ENCODE measurements at places on chromosomes 7 and 10.

GRCh38 chr7:23261843-23262452, 15.4 kb downstream of the GPNMB start:
- peak; percentile 5 for DNase-seq

- peak; percentile 61 for DNase-seq
Measured at GRCh38 chr10:14608381-14609001, 166.2 kb downstream of the FAM107B start.

GRCh38 chr10:78556705-78557432, 511.9 kb upstream of the ZMIZ1 start:
- no peak for DNase-seq

DNA sequence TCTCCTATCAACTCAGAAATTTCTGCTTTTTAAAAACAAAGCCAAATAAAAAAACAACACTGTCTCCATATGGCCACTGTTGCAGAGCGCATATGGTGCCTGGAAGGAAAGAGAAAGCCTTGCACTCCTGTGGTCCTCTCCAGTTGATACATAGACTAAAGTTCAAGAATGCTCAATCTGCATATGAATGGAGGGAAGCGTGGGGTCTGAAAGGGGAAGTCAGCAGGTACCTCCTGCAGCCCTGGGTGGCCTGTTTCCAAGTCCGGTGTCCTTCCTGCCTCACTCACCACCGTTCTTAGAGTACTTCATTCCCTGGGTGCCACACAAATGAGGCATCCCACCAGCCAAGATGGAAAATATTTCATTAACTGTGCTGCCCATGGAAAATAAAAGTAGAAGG, 138.3 kb upstream of the PALS2 start:
- DNase-seq, result no peak

DNA sequence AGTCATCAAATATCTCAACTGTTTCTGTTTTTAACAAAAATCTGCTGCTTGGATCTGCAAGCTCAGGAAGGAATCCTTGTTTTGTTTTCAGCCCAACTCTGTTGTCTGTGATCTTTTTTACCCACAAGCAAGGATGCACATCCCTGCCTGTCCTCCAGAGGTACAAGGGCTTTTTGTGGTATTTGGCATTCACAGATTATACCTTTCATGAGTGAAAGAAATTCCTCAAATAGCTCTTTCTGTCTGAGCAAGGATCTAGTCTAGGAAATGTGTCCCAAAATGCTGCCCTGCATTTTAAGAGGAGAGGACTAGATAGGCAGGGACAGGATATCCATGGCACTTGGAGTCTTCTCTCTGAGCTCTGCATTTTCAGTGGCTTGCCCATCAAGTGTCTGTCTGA, 151.8 kb downstream of the BMPER start:
- no peak for DNase-seq

DNA sequence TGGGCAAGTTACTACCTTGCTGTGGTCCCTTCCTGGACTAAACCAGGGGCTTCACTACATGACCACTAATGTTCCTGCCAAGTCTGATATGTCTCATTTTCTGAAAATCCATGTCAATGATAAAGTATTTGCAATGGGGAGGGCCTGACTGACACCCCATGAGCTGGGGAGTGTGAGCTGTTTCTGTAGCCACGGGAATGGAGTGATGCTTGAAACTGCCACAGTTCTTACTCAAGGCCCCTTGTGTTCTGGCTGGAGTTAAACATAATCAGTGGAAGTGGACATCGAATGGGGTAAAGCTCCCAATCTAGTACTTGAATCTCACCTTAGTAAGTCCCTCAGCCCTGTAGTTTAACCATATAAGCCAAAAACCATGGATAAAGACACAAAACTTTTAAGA, 61.9 kb upstream of the PDLIM1 start:
- DNase-seq, result no peak

- DNase-seq, result no peak
Measured at GRCh38 chr7:96023387-96023786, 251.0 kb downstream of the DYNC1I1 start.

- DNase-seq, result no peak
Measured at GRCh38 chr7:128054511-128054910, 23.3 kb upstream of the LRRC4 start.

DNA sequence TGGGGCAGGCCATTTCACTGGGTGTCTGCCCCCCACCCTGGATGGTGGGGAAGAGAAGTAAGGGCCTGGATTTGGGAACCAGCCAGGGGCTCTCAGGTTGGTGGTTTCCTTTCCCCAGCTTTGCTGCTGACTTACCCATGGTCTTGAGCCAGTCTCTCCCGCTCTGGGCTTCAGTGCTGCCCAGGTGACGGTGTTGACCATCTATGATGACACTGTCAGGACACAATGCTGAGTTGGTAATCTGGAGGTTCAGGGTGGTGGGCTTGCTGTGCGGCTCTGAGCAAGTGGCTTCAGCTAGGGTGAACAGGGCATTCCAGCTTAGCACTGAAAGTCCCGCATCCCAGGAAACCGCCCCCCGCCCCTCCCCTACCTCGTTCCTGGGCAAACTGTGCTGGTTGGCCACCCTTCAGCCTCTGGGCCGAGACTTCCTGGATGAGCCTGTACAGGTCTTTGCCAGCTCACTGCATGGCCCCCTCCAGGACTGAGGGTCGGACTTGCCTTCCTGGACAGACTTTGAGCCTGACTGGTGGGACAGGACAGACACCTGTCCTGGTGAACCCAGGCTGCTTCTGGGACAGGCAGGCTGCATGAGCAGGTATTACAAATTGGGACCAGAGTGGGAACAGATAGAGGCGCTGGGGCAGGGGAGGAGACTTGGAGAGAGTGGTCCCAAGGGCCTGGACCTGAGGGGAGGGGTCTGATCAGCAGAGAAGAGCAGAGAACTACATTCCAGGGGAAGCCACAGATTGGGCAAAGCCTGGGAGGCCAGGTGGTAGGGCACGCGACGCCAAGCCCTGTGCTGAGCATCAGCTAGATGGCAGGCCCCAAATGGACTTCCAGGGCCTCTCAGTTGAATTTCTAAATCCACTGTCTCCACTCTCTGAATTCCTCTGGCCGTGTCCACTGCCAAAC, 19.9 kb upstream of the ZMIZ1 start:
- DNase-seq, result no peak

DNA sequence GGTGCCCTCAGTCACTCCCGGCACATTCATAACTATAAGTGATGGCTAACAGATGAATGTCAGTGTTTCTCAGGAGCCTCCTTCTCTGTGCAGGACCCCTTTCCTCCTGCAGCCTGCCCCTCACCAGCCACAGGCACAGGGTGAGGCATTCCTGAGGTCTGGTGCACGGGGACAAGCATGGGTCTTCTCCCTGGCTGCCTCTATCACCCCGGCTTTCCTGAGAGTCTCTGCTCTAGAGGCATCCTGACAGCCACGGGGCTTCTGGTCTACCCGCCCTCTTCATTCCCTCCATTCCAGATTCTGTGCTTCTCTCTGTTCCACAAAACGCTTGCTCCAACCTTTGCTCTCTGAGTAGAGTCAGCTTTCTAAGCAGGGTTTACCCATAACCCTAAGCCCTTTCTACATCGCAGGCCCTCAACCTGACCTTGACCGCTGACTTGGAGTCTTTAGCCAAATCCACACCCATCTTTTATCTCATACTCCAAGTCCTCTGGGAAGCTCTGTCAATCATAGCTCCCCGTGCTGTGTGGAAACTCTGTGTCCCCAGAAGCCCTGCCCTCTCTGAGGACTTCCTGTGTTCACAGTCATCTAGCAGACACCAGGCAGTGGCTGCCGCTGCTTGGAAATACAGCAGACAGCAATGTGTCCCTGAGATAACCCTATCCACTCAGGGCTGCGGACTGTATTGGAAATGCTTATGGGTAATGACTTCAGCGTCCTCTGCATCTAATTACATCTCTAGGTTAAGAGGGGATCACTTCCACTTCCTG, 159.0 kb downstream of the SFMBT2 start:
- DNase-seq, result no peak

DNA sequence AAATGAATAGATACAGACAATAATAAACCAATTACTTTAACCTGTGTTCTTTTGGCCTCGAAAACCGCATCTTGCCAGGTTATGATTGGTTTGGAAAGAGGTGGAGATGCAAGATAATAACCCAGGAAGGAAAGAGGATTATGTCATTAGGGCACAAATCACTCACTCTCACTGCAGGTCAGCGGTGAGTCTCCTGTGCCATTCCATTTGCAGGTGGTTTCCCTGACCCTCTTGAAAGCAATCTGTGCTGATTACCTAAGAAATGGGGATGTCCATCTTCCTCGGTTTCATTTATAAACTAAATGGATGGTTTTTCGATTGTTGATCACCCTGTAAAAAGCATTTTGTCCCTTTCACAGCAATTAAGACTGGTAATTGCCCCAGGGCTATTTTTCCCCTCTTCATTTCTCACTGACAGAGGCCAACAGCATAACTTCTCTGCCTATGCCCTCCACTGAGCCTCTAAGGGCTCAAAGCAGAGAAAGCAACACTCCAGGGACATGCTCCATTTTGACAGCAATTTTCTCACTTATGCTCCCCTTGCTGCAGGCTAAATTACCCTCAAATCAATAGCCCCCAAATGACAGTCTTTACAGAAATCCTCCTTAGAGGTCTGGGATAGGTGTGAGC, 257.5 kb downstream of the IPMK start:
- no peak for DNase-seq

- DNase-seq, result no peak
Measured at GRCh38 chr7:80722616-80723195, 84.3 kb downstream of the CD36 start.

DNA sequence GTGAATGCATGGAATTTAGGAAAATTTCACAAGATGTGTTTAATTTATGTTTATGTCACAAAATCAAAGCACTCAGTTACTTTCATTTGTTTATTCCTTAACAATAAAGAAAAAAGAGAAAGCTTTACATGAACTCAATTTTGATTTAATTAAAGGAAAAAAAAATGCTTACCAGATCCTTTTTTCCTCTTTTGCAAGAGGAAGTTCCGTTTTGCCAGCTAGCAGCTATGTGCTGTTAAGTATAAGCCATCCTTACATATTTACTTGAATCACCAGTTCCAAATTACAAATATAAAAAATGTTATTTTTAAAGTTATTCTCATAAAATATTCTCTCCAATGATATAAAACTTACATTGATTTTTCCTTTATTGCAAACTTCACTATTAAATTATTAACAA, 12.7 kb downstream of the MRC1 start:
- no peak for DNase-seq

GRCh38 chr10:15352836-15353235, 18.3 kb downstream of the FAM171A1 start:
- DNase-seq, result no peak

DNA sequence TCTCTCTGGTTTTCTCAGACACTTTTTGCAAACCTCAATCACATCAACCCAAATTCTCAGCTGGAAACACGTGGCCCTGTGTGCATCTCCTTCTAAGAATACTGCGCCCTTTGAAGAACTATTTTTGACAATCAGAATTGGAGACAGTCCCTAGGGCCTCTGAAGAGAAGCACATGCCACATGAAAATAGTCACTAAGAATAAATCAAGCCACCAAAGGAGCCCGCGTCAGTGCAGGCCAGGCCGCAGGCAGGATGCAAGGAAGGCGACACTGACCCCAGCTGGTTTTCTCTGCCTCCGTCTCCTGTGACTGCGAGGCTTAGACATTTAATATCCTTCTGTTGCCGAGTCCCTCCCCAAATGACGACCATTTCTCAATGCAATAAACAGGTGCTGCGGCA, 88.0 kb upstream of the ADAM12 start:
- DNase-seq, result no peak

DNA sequence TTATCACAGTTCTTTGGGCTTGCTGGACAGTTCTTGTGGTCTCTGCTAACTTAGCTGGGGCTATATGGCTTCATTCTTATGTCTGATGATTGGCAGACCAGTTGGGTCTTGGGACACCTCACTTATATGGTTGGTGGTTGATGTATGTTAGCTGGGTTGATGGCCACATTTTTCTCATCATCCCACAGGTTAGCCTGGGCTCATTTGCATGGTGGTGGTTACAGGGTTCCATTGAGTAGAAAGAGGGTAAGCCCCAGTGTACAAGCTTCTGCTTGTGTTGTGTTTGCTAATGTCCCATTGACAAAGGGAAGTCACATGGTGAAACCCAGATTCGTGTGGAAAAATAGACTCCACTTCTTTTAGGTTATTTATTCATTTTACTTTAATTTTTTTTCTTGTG, 40.6 kb downstream of the TMEM60 start:
- DNase-seq, result no peak

DNA sequence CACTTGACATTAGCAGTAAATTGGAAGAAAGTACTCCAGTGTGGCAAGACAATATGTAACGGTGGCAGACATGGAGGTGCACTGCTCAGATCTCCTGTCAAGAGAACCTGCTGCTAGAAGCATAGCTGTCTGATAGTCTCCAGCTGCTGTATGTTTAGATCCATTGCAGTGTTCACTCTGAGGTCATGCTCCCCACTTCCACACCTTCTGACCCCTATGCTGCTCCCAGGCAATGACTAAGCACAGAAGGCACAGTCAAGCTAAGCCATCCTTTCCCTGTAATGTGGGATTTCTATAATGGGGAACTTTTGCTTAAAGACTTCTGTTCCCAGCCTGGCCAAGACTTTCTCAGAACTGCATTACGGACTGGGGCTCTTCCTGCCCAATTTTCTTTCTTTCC, 315.8 kb downstream of the HPSE2 start:
- no peak for DNase-seq

DNA sequence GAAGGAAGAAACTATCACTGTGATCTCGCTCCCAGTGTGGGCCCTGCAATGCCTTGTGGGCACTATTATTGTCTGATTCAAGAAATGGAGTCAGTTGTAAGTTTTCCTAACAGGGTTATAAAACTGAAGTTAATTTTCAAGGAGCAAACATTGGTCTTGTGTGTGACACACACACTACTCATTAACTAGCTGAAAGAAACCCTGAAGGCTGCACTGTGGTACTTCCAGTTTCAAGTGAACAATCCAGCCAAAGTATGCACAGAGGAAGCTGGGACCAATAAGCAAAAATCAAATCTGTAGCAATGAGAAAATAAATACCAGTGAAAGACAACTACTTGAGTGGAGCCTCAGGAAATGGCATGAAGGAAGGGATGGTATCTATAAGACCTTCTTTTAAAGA, 506.6 kb upstream of the POT1 start:
- no peak for DNase-seq

DNA sequence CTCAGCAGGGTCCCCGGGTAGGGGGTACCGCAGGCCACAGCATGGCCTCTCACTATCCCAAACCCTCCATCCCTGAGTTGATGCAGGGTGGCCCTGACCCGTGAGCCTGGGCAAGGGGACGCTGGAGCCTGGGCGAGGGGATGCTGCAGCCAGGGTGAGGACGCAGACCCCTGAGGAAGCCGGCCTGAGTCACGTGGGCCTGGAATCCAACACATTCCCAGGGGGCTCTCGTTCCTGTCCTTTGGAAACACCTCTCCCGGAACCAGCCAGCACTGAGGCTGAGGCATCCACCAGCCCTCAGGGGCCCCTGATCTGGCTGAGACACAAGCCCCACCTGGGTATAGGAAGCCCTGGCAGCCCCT, 61.5 kb upstream of the NKX6-2 start:
- no peak for DNase-seq

GRCh38 chr10:91006752-91007346, 86.0 kb upstream of the ANKRD1 start:
- DNase-seq, result no peak

GRCh38 chr10:93599335-93599734, 1.7 kb downstream of the RBP4 start:
- no peak for DNase-seq

- no peak for DNase-seq
Measured at GRCh38 chr10:72557362-72557761, 68.5 kb downstream of the MICU1 start.

Measured in bone marrow (tissue), 2 donors.